ENCODE measurements at places on chromosomes 16 and 17. TPM values are rescaled to one million over a fixed set of nuclear protein-coding genes. Genes with fewer than 3 reads are reported as not detected.
A peak's percentile ranks its signal among the peaks of the same experiment; 100 is the strongest.

DNA sequence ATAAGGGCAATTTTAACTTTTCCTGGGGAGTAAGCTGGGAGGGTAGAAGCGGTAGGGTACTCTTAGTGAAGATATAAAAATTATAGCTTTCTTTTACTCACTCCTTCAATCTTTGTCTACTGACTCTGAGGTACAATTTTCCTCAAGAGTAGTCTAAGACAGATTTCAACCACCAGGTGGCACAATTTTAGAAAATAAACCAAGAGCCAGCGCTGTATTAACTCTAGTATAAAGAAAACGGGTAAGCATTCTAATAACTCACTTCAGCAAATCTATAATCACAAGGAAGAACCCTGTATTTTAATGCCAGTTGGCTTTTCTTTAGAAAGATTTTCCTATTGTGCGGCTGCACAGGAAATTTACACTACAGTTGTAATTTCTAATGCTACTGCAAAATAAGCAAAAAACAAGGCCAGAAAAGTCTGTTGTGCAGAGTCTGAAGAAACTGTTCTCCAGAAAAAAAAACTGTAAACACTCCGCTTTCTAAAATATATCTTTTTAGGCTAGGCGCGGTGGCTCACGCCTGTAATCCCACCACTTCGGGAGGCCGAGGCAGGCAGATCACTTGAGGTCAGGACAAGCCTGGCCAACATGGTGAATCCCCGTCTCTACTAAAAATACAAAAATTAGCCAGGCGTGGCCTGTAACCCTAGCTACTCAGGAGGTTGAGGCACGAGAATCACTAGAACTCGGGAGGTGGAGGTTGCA is 1.9 kb downstream of the CMC2 start:
- DNase-seq, result no peak

DNA sequence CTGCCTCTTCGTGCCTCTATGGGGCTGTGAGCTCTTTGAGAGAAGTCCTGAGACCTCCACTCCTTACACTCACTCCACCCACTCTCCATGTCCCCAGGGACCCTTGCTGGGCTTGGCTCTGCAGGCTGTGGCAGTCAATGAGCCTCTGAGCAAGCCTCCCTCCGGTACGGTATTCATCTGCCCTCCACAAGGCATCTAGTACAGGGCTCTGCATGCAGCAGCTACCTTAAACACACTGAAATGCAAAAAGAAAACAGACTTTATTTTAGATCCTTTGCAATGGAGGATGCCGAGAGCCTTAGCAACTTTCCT is 38.9 kb upstream of the SMPD3 start:
- no peak for DNase-seq

Gene ATP2A1
- 2.9 TPM for total RNA-seq

DNA sequence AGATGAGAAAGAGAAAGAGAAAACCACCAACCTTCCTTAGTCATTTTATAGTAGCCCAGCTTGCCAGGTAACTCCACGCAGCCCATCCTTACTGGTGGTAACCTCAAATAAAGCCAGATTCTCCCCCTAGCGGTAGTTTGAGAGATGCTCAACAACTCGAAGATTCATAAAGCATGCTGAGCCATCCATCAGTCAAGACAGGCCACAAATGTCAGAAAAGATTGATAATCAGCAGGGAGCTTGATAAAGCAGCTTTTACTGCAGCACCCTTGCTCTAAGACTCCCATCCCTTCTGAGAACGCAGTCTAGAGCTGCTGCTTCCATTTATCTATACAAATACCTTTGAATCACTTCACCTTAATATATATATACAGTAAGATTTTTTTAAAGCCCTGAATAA is 451.5 kb upstream of the HSBP1 start:
- peak; percentile 20 for DNase-seq

Gene KRTAP9-4
- total RNA-seq, result not detected

DNA sequence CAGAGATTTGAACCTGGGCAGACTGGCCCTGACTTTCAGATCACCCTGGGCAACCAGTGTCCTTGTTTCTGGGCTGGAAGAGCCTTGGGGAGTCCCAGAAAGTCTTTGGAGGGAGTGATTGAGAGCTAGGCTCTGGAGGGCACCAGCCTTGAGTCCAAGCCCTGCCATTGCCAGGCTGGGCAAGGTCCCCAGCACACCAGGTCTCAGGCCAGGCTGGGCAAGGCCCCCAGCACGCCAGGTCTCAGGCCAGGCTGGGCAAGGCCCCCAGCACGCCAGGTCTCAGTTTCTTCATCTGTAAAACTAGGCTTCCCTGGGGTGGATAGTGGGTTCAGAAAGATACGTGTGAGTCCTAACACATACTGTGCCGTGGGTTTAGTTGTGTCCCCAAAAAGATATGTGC is 135.0 kb downstream of the IRF8 start:
- no peak for DNase-seq
